ENCODE measurements at places on chromosomes 1 and 21.

DNA sequence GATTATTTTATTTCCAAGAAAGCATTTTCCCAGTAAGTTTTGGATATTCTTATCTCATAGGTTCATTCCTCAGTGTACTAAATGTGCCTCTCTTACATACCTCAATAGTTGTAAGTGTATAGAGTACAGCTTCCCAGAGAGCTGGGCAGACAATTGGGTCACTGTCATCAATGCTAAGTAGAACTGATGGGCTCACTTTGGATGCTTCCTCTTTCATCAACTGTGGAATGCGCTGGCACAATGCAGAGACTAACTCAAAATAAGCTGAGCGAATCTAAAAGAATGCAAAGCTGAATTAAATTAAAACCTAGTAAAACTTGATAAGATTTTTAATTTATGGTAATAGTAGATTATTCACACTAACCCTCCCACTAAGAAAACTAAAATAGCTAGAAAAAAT lies 21.5 kb downstream of the LTN1 start:
- no peak for DNase-seq

DNA sequence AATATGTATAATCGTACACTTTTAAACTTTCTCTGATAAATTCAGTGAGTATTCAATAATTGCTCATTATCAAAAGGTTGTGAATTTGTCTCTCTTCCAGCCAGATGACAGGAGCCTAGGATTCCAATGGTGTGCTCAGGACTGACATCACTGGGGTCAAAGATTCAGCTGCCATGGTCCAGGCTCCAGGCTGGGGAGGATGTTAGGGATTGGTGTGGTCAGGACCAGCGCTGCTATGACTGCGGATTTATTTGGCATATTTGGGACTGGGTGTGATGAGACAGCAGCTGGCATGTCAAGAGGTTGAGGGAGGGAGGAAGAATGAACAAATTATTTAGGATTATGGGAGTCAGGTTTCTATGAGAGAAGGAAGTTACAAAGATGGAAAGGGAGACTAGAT lies 48.2 kb upstream of the ABCA4 start:
- no peak for DNase-seq

DNA sequence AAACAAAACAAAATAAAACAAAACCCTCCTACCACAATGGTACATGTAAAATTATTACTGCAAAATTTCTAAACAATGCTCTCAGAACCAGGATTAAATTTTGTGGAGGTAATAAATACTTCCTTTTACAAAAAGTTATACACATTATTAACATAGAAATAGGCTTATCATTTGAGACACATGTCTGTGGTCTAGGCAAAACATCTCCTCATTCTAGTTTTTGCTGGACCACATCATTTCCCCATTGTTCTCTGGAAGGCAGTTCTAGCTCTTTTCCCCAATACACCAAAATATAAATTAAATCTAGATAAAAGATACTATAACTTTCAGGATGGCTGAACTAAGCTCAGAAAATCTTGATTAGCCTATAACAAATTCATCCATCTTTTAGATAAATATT lies 18.4 kb downstream of the EXTL2 start:
- no peak for DNase-seq

- DNase-seq, result no peak
These were observed 200.6 kb upstream of the HMCN1 start for GRCh38 chr1:185533596-185533995.

- no peak for DNase-seq
These were observed 13.6 kb upstream of the LRRC3 start for GRCh38 chr21:44441581-44442265.

GRCh38 chr1:87826681-87827251 lies 498.1 kb downstream of the LMO4 start:
- peak; percentile 53 for DNase-seq

- no peak for DNase-seq
These were observed 10.4 kb upstream of the TMEM240 start for GRCh38 chr1:1550591-1551432.

DNA sequence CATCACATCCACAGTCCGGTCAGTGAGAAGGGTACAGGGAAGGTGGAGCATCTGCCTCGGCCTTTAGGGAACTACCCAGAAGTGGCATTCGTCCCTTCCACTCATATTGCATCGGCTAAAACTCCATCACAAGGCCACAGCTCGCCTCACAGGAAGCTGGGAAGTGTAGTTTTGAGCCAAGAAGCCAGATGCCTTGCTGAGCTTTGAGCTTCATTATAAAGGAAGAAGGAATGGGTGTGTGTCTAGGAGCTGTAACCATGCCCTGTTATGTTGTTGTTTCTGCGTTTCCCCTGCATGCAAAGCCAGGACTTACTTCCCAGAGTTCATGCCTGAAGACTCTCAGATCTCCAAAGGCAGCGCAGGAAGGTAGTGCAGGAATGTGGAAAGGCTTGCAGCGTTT lies 61.1 kb downstream of the OPTC start:
- no peak for DNase-seq

GRCh38 chr1:184596950-184597645 lies 157.6 kb downstream of the EDEM3 start:
- no peak for DNase-seq

- no peak for DNase-seq
These were observed 171.5 kb upstream of the CAMK1G start for GRCh38 chr1:209412036-209412435.

DNA sequence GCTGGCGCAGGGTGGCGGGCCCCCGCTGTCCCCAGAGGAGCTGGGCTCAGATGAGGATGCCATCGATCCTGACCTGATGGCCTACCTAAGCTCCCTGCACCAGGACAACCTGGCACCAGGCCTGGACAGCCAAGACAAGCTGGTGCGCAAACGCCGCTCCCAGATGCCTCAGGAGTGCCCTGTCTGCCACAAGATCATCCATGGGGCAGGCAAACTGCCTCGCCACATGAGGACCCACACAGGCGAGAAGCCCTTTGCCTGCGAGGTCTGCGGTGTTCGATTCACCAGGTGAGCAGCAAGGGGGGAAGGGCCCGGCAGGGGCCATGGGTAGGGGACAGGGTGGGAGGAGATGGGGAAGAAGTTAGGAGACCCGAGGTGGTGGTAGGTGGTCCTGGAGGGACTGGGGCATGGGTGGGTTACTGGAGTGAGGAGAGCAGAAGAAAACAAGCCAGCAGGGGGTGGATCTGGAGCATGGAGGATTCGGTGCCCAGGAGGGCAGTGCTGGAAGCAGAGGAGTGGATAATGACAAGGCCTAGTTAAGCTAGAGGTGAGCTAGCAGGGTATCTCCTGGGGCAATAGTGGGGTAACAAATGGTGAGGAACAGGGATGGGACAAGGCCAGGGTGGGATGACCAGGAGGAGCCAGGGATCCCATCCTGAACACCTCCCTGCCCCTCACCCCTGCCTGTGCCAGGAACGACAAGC lies 13.1 kb downstream of the ZBTB7B start:
- no peak for DNase-seq

GRCh38 chr1:12320486-12320885 lies 90.7 kb downstream of the VPS13D start:
- no peak for DNase-seq

DNA sequence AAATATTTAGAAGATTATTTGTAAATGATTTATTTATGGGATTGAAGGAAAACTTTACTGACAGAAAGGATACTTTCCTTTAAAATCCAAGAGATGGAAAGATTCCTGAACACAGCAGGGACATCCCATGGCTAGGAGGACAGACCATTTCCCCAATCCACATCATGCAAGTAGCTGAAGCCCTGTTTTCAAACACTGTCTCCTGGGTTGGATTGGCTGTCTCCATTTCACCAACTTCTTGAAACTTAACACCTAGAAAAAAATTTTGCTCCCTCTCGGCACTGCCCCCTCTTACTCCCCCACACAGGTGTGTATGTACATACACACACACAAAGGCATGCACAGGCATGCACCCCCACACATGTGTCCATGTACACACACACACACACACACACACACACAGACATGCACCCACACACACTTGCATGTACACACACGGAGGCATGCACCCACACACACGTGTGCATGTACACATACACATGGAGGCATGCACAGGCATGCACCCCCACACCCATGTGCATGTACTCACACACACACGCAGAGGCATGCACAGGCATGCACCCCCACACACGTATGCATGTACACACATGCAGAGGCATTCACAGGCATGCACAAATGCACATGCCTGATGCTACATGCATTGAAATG lies 320.0 kb downstream of the CHRM3 start:
- no peak for DNase-seq

DNA sequence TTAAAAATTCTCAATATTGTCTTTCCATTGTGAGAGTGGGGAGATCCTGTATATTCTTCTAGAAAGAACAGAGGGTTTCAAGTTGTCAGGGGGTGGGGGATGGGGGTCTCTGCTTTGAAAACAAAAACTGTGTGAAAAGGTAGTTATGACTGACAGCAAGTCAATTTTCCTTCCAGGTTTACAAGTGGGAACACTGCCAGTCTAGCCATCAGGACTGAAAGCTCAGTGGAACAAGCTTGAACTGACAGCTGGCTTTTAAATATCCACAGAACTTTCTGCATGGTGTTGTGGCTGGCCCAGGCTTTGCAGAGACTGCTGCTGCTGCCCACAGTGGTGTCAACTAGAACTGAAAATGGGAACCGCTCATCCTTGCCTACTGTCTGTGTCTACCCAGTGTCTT lies 162.6 kb downstream of the TNR start:
- no peak for DNase-seq

GRCh38 chr21:34199121-34199910 lies 125.9 kb downstream of the MRPS6 start:
- no peak for DNase-seq

GRCh38 chr1:237166086-237166485 lies 124.1 kb downstream of the RYR2 start:
- DNase-seq, result no peak

- no peak for DNase-seq
These were observed 34.9 kb downstream of the GREM2 start for GRCh38 chr1:240577095-240577494.

DNA sequence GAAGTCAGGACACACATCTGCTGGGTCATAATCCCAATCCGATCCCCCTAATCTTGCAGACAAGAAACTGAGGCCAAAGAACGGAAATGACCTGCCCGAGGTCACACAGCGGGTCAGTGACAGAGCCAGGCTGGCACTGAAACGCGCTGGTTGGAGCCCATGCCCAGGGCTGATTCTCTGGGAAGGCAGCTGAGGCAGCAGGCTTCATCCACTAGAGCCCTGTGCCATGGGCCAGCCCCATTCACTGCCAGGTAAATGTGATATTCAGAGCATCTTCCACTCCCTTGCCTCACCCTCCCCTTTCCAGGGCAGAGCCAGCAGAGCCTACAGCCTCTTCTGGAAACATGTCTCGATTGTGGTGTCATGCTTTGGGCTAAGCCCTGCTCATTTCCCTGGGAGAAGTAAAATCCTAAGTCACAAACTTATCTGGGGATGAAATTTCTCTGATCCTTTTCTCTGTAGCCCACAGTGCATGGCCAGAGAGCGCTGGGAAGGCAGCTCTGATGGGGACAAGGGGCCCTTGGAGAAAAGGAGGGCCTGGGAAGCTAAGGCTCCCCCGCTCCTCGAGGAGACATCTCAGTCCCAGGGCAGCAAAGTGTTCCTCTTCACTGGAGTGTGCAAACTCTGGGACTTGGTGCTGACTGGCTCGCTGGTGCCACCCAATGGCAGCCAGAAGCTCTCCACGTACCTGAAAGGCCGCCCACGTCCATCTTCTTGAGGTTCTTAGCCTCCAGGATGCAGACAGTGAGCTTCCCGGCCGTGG lies 110.4 kb downstream of the SYT2 start:
- no peak for DNase-seq

DNA sequence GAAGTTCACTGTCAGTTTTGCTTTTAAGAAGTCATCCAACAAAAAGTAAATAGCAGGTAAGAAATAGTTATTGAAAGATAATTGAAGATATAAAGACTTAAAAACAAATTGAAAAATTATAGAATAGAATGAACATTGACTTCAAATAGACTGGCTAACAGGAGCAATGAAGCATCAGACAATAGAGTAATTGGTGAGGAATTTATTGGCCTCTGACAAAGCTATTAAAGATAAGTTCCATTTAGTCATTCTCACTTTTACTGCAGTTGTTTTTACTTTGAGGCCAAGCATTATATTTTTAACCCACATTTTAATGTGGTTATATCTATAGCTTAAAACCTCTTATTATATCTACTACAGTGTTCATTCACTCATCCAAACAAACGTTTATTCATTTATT lies 228.8 kb upstream of the ADGRL2 start:
- DNase-seq, result no peak

DNA sequence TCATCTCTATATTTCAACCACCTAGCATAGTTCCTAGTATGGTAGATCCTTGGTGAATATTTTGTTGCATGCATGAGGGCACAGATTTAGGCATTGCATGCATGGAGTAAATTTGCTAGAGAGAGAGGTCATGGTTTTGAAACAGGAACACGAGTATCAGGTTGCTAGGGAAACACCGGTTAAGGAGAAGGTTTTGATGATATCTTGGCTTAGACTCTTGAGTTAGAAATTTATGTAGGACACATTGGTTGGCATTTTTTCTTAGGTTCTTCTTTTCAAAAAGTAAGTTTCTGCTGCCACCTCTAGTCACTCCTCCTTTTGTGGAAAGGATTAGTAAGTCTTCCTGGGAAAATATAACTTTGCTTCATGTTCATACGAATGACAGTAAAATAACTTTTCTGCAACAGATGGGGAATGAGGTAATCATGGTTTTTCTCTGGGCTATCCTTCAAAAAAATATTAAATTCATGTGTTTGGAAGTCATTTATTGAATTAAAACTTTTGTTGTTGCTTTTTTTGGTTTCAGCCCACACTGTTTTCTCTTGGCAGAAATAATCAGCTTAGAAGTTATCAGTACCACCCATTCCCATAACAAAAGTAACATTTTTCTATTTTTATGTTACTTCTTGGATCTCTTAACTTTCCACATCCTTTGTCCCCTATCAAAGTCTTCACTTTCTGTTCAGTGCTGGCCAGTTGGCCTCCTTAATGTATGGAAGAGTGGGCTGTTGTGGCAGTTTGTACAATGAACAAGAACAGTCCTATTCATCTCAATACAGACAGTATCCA lies 97.3 kb downstream of the PLA2G4A start:
- DNase-seq, result no peak

All from GM12864 (cell line).